ENCODE measurements at places on chromosomes 13 and 19.

DNA sequence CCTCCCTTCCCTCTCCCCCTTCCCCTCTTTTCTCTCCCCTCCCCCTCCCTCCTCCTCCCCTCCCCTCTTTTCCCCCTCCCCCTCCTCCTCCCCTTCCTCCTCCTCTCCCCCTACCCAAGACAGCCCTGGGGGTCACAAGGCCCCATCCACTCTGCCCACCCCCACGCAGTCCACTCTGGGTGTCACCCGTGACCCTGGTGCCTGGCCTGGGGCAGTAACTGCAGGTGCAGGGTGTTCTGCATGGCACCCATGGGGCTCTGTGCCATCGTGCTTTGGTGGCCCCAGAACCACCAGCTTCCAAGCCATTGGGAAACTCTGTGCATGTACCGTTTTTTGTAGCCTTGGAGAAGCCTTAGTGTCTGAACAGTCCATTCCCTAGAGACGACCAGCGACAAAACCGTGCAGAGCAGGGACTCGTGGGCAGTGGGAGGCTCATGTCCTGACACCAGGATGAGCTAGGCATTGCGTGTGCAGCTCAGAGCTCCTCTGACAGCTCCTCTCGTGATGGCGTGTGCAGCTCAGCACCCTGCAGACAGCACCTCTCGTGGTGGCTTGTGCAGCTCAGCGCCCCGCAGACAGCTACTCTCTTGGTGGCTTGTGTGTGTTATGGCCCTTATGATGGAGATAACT is 43.7 kb upstream of the F7 start:
- H3K27ac ChIP-seq: no peak overlapping the region
- no peak for DNase-seq
- peaks cover 17% of the 10 kb centered on the region for H3K27me3 ChIP-seq
- H3K4me3 ChIP-seq: no peak overlapping the region

GRCh38 chr13:69566104-69566716 is 541.4 kb upstream of the ATXN8OS start:
- H3K27me3 ChIP-seq: no peaks in the 10 kb centered on the region
- H3K4me3 ChIP-seq: no peak overlapping the region
- no peak for DNase-seq
- H3K4me1 ChIP-seq: no peaks in the 10 kb centered on the region

DNA sequence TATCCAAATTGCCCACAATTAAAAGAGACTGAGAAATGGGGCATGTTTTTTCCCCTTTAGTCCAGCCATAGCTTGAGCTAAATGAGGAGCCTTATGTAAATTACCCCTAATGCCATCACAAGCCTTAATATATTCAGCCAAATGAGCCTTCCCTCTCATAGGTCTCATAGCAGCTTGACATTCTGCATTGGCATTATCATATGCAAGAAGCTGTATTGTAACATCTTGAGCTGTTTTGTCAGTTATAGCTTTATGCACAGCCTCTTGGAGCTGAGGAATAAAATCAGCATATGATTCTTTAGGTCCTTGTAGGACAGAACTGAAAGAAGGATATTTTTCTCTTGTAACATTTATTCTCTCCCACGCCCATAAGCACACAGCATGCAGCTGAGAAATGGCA is 153.2 kb downstream of the ZNF486 start:
- no peak for DNase-seq
- H3K27ac ChIP-seq: no peak overlapping the region
- no peaks in the 10 kb centered on the region for H3K36me3 ChIP-seq
- no peak overlapping the region for H3K4me3 ChIP-seq

DNA sequence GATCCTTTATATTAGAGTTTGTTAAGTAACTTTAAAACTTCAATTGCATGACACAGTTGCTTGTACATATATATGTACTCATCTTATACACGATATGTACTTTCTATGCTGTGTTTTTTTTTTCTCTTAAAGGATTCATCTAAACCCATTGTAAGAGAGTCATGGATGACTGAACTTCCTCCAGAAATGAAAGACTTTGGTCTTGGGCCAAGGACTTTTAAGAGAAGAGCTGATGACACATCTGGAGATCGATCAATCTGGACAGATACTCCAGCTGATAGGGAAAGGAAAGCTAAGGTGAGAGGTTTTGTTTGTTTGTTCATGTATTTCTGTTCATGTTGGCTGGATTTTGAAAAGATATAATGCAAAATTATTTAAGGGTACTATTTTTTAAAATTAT is 26.0 kb downstream of the GPALPP1 start:
- peaks cover 79% of the 10 kb centered on the region for H3K36me3 ChIP-seq
- DNase-seq: no peak
- H3K4me1 ChIP-seq: no peaks in the 10 kb centered on the region
- no peak overlapping the region for H3K4me3 ChIP-seq

DNA sequence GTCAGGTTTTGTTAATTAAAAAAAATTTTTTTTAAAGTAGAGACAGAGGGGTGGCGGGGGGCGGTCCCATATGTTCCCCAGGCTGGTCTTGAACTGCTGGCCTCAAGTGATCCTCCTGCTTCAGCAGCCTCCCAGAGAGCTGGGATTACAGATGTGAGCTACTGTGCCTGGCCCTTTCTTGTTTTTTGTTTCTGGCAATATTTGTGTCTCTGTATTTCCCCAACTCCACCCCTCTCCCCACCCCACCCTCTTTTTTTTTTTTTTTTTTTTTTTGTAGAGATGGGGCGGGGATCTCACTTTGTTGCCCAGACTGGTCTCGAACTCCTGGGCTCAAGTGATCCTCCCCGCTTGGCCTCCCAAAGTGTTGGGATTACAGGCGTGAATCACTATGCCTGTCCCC is 600 bp upstream of the CAPN12 start:
- no peak for DNase-seq
- no peaks in the 10 kb centered on the region for H3K27me3 ChIP-seq
- H3K36me3 ChIP-seq: no peaks in the 10 kb centered on the region
- no peaks in the 10 kb centered on the region for H3K4me1 ChIP-seq

GRCh38 chr19:12891553-12892021 is 627 bp downstream of the GCDH start:
- H3K4me1 ChIP-seq: peaks cover 12% of the 10 kb centered on the region
- peak overlapping the region; percentile 96 for H3K4me3 ChIP-seq
- H3K27me3 ChIP-seq: peaks cover 13% of the 10 kb centered on the region
- peaks cover 24% of the 10 kb centered on the region for H3K36me3 ChIP-seq

DNA sequence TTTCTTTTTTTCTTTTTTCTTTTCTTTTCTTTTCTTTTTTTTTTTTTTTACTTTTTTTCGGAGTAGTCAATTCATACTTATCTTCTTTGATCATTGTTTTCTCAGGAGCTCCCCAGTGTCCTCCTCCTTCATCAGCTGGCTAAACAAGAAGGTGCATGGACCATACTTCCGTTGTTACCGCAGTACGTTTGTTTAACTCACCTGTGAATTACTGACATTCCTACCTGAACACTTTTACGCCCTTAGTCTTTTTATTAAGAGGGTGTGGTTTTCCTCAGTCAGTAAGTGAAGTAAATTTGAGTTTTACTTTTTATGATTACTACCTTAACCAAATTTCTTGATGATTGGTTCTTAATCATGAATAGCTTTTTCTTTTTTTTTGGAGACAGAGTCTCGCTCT is 47.1 kb downstream of the B3GLCT start:
- H3K36me3 ChIP-seq: peaks cover 6% of the 10 kb centered on the region
- DNase-seq: no peak
- H3K27me3 ChIP-seq: no peaks in the 10 kb centered on the region
- no peaks in the 10 kb centered on the region for H3K4me1 ChIP-seq
- no peak overlapping the region for H3K27ac ChIP-seq

DNA sequence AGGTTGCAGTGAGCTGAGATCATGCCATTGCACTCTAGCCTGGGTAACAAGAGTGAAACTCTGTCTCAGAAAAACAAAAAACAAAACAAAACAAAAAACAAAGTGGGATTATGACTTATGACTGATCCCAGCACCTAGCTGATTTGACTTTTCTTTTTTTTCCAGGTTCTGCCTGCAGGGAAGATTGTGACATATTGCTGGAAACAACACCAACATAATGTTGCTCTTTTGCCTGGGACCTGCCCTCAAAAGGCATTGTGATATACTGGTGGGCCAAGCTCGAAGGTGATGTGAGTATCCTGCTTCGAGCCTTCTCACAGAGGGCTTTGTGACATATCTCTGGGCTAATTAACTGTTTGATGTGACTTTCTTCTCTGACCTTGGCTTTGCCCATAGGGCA is 42.0 kb upstream of the ZNF43 start:
- H3K4me3 ChIP-seq: no peak overlapping the region
- H3K36me3 ChIP-seq: no peaks in the 10 kb centered on the region
- H3K4me1 ChIP-seq: no peaks in the 10 kb centered on the region

DNA sequence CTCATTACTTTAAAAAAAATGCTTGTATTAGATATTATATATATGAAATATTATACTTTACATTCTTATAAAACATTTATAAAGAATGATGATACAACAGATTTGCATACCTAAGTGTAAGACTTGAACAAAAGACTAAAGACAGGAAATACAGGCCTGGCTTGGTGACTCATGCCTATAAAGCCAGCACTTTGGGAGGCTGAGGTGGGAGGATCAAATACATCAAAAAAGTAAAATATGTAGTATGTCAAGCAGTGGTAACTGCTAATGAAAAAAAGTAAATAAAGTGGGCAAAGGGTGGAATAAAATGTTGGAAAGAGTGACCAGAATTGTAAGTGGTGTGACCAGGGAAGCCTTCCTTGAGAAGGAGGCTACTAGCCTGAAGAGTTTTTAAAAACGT is 133.7 kb downstream of the GGACT start:
- H3K36me3 ChIP-seq: peaks cover 18% of the 10 kb centered on the region
- no peak overlapping the region for H3K4me3 ChIP-seq
- no peaks in the 10 kb centered on the region for H3K27me3 ChIP-seq
- no peak for DNase-seq
- H3K4me1 ChIP-seq: no peaks in the 10 kb centered on the region

DNA sequence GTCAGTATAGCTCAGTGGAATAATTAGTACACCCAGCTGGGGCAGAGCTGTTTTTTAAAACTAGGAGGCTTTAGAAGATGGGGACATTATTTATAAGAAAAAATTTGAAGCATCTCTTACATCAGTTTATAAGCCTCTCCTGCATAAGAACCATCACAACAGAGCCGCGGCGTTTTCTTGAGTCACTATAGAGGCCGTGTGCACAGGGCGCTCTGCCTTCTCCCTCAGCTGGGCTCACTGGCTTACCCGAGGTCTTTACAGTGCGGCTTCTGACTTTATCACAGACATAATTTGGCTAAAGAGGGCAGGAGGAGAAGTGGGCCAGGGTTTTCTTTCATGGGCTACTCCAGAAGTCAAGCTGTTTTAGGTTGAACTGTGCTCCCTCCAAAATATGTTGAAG is 135.5 kb upstream of the RNF113B start:
- DNase-seq: no peak
- H3K27ac ChIP-seq: no peak overlapping the region
- peaks cover 28% of the 10 kb centered on the region for H3K4me1 ChIP-seq
- H3K36me3 ChIP-seq: peaks cover 20% of the 10 kb centered on the region
- H3K4me3 ChIP-seq: no peak overlapping the region
- H3K27me3 ChIP-seq: no peaks in the 10 kb centered on the region

- H3K27me3 ChIP-seq: no peaks in the 10 kb centered on the region
- no peaks in the 10 kb centered on the region for H3K36me3 ChIP-seq
- no peak overlapping the region for H3K4me3 ChIP-seq
- no peak overlapping the region for H3K27ac ChIP-seq
Measured at GRCh38 chr13:111904701-111905608, 162.0 kb upstream of the SOX1 start.
